ENCODE measurements at places on chromosomes 7 and 10.
A peak's percentile ranks its signal among the peaks of the same experiment; 100 is the strongest.

DNA sequence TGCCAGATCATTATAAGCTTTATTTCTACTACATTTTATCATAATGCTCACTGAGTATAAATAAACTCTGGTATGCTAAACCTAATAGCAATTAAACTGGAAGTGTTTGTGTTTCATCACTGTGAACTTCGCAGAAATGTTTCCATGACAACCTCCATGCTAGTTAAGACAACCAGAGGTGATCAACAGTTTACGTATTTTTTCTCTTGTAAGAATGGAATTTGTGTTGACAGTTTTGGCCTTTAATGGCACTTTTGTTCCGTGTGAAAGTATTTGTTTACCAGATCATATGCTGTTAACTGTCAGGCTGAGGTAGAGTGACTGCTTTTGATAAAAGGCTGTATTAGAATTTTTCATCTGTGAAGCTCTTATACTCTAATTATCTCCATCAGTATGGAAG is 212.1 kb upstream of the PPP1R3A start:
- DNase-seq, result no peak

DNA sequence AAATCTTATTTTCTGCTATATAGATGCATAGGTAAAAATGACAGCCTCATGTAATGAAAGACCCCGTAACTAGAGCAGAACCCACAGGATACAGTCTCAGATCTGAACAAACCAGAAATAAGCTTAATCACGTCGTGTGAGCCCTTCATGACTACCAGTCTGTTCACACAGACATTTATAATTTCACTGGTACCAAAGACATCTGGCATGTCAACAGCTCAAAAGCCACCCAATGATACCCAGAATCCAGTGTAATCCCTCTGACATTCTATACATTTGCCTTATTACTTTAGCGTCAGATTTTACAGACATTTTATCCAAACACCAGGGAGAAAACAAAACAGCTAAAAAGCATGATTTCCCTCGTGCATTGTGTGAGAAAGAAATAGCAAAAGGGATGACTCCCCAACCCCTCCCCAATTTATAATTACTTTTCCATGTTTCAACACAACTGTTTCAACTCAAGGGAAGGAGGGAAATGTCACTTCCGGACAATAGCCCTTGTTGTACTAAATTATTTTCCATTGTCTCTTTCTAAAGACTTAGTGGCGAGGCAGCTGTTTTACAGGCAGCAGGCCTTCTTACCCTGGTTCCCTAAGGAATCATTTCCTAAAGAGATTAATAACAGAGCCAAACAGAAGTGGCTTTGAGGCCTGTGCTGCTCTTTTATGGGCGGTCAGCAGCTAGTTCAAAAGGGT is 33.2 kb downstream of the DOCK4 start:
- no peak for DNase-seq

- DNase-seq, result peak; percentile 5
Measured at GRCh38 chr7:136293272-136293671, 316.1 kb upstream of the MTPN start.

- no peak for DNase-seq
Measured at GRCh38 chr7:1638215-1638661, 31.8 kb upstream of the ELFN1 start.

DNA sequence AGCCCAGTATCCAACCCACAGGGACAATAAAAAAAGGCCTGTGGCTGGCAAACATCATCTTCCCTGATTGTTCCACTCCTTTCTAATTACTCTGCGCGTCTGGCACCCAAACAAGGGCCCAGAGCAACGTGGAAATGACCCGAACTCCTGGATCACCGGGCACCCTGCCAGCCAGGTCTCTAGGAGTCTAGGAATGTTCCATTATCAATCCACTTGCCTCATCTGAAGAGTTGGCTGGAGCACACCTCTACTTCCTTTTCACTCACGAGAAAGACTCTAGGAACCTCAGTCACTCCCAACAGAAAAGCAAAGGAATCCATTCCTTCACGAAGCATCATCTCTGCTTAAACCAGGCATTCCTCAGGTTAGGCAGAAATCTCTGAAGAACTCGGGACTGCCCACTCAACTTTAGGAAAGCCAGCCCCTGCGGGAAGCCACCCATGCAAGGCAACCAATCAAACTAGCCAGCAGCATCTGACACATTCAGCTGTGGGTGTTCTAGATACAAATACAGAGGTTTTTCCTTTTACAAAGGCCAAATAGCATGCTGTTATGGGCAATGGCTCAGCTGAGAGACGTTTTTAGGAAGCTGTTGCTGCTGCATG is 37.7 kb downstream of the ATXN7L1 start:
- DNase-seq, result no peak

DNA sequence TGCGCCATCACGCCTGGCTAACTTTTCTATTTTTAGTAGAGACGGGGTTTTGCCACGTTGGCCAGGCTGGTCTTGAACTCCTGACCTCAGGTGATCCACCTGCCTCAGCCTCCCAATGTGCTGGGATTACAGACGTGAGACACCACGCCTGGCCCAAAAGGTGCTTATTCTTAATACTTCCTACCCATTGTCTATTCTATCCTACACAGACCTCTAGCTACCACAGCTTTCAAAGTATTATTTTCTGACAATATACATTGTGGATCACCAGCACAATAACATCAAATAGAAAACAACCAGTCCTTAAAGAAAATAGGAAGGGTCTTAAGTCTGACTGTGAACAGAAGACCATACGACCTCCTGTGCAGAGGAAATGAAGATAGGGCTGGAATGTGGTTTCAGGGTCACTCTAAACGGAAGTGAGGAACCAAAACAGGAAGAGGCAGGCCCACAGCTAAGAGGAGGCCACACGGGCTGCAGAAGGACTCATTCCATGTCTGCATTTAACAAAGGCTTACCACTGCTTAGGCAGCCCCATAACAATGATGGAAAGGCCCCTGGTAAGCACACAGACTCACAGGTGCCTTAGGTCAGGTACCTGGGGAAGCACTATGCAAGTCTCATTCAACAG is 115.2 kb downstream of the ZFAND4 start:
- peak; percentile 43 for DNase-seq

DNA sequence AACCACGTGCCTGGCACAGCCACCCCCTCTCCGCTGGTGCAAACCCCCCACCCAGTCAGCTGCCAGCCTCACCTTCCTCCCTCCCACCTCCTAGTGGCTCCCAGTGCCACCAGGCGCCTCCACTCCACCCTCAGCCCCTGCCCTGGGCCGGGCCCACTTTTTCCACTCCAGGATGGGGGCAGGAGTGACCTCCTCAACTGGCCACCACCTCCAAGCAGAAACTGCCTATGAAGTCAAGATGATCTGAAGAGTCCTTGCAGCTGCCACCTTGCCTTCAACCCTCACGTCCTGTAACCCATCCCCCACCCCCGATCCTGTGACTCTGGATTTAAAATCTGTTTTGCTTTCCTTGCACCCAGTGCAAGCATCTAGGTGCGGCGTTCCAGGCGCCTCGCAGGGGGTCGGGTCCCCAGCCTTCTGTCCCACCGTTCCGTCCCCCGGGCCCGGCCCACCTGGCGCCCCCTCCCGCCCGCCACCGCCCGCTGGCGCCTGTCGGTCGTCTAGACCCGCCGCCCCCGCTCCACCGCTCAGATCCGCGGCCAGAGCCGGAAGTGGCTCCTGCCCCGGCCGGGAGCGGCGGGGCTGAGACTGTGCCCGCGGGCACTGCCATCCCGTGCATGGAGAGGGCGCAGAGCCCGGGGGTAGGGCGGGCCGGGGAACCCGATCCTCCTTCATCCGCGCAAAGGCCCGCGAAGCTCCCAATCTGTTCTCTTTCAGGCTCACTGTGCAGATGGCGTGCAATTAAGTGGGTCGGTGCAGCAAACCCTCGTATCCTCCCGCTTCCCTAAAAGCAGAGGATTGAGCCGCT is 51.2 kb upstream of the GTF2I start:
- peak; percentile 55 for DNase-seq

All from B cell (primary cell).